ENCODE measurements at places on chromosomes 12 and 14. TPM values are rescaled to one million over a fixed set of nuclear protein-coding genes. Genes with fewer than 3 reads are reported as not detected.

COX8C gene
- not detected for polyA plus RNA-seq

DNA sequence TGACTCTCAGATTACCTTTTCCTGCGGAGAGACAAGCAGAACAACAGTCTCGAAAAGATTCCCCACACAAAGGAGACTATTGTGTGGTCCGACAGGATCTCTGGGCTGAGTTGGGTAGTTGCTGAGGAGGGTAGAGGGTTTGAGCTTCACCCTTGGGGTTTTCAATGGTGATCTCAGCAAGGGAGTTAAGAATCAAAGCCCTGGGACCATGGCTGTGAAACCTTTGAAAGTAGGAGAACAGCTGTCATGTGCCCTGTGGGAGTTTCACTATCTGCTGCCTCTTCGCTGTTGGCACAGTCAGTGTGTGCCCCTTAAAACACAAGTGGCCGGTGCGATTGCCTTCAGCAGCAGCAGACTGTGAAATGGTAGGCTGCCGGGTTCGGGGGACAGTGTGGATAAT lies 14.2 kb upstream of the PLEK2 start:
- DNase-seq = no peak

DNA sequence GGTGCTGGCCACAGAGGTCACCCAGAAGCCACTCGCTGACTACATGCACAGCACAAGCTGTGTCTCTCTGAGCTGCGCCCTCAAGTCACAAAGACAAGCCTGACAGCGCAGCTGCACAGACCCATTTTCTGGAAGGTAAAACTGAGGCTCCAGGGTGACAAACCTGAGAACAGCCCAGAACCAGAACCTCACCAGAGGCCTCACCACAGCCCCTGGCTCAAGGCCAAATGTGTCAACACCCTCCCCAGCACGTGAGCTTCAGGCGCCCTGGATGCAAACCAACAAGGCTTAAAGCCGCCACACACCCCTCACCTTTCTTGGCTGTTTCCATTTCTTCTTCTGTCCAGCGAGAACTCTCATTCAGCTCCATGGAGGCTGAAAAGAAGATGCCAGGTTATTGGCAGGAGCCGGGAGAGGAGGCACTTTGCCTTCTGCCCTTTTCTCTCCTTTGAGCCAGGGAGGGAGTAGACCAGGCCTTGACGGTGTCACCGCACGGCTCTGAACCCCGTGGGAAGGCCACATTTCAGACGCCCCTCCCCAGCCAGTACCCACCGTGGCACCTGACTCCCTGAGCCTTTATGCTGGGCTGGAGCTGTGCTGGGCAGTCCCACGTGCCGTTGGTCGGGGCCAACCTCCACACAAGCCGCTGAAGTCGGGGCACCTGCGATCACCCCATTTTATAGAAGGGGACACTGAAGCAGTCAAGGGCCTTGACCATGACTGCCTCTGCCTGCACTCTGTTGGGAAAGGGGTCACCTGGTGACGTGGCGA lies 103.1 kb downstream of the RFLNA start:
- no peak for DNase-seq

MANSC4 gene
- not detected for polyA plus RNA-seq

SDS gene
- 0.08 TPM for polyA plus RNA-seq

G2E3 gene
- 5.6 TPM for polyA plus RNA-seq

- DNase-seq = peak; percentile 37
Observed at GRCh38 chr14:97077253-97077653, 280.1 kb downstream of the VRK1 start.

DNA sequence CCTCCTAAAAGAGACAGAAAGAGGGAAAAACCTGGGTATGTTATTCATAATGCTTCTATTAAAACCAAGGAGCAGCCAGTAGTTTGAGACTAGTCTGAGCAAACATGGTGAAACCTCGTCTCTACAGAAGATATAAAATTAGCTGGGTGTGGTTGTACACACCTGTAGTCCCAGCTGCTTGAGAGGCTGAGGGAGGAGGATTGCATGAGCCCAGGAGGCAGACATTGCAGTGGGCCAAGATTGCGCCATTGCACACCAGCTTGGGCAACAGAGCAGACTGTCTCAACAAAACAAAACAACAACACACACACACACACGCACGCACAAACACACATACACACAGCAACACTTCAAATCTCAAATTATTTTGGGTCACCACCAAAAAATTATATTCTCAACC lies 27.8 kb downstream of the HECTD4 start:
- DNase-seq = no peak

- no peak for DNase-seq
Observed at GRCh38 chr14:30872602-30873001, 1.8 kb upstream of the COCH start.

GNB3 gene
- polyA plus RNA-seq = 13.8 TPM

DNA sequence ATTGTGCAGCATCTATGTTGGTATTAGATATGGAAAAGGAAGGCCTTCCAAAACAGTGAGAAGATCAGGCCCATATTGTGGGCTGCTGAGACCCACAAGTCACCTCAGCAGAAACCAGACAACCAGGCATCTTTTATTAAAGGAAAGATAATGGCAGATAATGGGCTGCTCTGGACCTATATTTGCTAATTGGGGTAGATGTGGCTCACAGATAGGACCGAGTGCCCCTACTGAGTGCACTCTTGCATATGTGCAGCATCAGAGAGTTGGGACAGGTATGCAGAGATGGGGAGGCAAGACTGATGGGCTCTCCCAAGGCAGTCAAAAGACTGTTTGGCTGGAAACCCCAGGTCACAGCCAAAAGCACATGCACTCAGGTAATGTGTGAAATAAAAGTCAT lies 149.8 kb upstream of the GZMB start:
- no peak for DNase-seq
